ENCODE measurements at places on chromosomes 2 and 18.
A peak's percentile ranks its signal among the peaks of the same experiment; 100 is the strongest.

DNA sequence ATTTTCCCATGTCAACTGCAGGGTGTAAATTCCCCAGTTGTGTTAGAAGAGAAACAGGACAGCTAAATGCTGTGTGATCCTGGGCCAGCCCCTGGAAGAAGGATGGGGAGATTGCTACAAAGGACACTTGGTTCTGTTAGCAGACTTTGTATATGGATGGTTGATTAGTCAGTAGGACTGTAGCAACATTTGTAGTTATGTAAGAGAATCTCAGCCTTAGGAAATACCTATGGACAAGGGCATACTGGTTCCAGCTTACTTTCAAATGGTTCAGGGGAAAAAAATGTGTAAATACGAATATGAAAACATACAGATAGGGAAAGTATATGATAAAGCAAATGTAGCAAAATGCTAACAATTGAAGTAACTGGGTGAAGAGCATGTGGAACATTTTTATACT, 47.6 kb downstream of the GNAL start:
- DNase-seq = no peak

- no peak for DNase-seq
These were observed 273.0 kb upstream of the ID2 start for GRCh38 chr2:8408560-8409460.

GRCh38 chr18:6294148-6294784, 120.4 kb downstream of the L3MBTL4 start:
- no peak for DNase-seq

DNA sequence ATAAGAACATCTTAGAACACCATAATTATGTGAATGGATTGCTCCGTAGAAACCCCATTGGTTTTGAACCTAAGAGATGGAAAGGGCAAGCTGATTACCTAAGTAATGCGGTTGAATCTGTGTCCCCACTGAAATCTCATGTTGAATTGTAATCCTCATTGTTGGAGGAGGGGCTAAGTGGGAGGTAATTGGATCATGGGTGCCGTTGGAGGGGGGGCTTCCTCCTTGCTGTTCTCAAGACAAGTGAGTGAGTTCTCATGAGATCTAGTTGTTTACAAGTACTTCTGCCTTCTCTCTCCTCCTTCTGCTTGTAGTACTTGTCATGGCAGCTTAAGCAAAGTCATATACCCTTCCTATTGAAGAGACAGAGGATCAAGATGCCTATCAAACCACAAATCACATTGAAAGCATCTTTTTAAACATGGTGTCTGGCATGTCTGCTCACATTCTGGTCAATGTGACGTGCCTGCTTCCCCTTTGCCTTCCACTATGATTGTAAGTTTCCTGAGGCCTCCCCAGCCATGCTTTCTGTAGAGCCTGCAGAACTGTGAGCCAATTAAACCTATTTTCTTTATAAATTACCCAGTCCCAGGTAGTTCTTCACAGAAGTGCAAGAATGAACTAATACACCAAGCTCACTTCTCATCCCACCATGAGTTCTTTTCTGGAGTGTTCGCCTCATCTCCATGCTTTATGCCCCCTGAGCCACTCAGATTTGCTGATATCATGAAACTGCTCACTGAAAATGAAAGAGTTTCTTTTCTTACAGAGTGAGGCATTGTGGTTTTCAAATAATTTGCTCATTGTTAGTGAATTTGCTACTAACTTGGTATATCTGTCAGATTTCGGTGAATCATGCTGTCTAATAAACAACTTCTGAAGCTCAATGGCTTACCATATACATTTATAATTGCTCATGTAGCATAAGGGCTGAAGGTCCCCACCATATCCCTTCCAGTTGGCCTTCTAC, 23.6 kb downstream of the KCNE4 start:
- DNase-seq = no peak

GRCh38 chr2:48174503-48174902, 268.2 kb upstream of the FBXO11 start:
- no peak for DNase-seq

- DNase-seq = peak; percentile 71
These were observed 1.9 kb upstream of the ESPNL start for GRCh38 chr2:238097988-238098871.

GRCh38 chr2:101717071-101717845, 19.8 kb downstream of the MAP4K4 start:
- DNase-seq = no peak

- peak; percentile 16 for DNase-seq
These were observed 557.5 kb downstream of the ARHGAP15 start for GRCh38 chr2:143686585-143687164.

DNA sequence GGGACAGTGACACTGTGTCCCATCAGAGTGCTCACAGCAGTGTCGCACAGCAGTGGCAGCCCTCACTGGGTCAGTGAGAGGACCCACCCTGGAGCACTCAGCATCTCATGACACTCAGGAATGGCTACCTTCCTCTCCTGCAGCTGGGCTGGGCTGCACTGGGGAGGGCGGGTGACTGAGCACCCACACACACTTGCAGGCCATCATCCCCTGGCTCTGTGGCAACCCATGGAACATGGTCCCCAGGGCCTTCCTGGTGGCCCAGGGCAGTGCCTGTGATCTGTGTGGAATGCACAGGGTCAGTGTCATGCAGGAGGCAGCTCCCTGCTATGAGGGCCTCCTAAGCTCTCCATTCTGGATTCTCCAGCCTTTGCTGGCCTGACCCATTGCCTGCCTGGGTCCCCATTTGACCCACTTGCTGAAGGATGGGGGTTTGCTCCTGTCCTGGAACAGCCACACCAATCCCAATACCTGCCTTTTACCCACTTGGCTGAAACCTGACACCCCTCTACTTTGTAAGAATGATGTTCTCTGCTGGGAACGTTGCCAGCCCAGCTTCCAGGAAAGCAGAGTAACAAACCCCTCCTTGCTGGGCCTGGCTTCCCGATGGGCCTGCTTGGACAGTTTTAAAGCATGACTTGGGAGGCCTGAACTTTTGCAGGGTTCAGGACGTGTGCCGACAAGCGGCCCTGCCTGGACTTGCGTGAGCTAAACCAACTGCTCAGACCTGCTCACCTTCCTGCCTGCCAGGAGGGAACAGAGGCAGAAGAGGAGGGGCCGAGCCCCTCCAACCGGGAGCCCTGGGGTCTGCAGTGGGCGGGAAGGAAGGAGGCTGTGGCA, 13.7 kb downstream of the HS6ST1 start:
- DNase-seq = no peak

DNA sequence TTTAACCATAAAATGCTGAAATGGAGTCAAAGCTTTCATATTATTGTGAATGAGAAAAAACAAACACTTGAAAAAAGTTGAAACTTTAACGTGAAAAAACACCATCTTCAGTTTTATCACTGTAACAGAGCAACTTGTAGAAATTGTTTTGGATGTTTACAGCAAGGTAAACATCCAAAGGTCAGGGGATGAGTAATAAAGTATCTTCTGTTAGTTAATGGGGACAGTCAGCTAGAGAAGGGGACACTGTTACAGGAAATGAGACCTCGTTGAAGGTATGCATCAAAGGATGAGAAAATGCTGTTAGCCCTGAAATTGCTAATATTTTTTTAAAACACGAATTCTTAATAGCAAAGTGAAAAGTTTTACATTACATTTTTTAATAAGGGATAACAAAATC, 2.9 kb downstream of the RHBDD1 start:
- no peak for DNase-seq

DNA sequence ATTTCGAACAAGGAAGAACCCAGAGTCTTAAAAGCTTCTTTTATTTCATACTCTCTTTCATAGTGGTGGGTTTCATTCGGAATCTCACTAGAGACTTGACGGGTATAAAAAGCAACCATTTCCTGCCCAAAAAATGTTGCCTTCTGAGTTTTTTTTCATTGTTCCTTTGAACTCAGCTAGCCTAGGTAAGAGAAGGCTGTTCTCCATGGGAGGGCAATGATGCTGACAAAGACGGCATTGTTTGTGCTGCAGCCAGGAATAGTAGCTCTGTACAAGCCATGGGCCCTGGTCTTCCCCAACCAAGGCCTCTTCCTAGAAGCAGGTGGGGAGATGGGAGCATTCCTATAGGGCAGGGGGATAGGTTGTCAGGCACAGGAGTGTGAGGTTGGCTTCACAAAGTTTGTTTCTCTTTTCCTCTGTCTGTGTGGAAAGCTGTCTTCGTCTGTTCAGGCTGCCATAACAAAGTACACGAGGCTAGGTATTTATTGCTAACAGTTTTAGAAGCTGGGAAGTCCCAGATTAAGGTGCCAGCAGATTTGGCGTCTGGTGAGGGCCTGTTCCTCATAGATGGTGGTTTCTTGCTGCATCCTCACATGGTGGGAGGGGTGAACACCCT, 405.1 kb downstream of the NBAS start:
- DNase-seq = no peak

DNA sequence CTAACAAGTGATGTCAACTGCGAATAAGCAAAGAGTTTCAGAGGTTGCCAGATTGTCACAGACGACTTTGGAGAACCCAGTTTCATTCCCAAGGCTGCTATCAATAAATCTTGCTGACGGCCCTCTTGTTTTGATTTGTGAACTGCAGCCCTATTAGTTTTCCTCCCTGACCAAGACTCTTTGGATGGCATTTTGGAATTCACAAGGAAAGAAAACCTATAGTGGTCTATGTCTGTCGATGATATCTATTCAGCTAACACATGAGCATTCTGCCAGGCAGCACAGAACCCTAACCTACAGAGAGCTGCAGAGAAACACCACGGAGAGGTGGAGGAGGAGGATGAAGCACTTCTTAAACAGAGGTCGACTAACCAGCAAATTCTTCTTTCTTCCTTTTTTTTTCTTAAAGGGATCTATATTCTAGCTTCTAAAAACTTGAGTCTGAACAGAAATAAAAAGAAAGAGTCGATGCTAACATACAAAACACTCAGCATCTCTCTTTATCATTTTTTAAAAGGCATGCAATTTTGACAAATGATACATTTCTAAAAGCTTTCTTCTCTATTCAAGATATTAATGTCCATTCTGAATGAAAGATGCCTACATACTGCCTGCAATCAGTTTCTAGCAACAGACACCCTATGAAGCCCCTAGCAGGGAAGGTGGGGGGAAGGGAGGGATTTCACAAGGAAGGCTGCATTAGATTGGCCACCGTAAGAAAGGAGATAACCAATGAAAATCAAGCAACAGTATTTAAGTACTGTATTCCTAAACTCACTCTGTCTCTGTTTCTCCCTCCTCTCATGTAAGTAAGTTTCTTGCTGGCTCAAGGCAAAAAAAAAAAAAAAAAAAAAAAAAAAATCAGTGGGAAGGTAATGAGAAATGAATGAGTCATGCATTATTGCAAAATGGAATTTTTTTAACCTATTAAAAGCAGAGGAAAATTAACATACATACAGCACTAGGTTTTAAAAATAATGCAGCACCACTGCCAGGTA, 83.0 kb upstream of the CHRNA1 start:
- peak; percentile 20 for DNase-seq

- DNase-seq = no peak
These were observed 2.0 kb downstream of the CNNM4 start for GRCh38 chr2:96762529-96763311.

DNA sequence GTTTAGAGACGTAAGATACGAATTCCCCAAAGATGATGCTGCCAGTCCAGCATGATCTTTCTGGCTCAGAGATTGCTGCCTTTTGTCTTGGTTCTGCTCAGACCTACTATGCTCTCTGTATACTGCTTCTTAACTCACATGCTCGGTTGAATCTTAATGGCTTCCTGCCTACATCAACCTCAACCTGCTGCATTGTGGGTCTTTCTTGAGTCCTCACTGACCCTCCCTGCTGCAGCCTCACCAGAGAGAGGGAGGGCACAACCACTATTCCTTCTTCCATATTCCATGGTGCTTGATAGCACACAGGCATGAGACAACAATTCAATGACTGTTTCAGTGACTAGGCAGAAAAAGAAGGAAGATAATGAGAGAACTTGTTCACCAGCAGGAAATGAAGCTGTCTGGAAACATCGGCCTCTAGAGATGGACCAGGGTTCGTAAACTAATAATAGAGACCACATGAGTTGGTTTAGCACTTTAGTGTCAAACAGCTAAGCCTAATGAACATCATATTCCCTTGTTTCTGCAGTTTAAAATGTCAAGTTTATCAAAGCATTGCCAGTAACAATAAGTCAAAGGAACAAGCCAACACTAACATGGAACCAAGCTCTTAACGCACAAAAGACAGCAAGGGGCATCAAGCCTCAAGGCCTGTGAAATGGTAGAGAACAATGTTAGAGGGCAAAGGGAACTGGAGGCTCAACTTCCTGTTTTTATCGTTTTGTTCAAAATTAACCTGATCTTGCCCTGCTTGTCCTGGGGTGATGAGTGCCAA, 333.9 kb downstream of the PDE11A start:
- DNase-seq = no peak

Data from A549 (cell line).